ENCODE measurements at places on chromosomes 2 and 18. TPM values are rescaled to one million over a fixed set of nuclear protein-coding genes. Genes with fewer than 3 reads are reported as not detected.

VSNL1 gene
- total RNA-seq: 0.23 TPM

MAP3K19 gene
- not detected for total RNA-seq

PLGLB1 gene
- 0.38 TPM for total RNA-seq

LONRF2 gene
- not detected for total RNA-seq

ACVR1C gene
- total RNA-seq: 0.08 TPM

CHPF gene
- 109 TPM for total RNA-seq

XDH gene
- 0.12 TPM for total RNA-seq

RNMT gene
- 8.9 TPM for total RNA-seq
